Lung microvascular endothelial cell (primary cell): ENCODE measurements at places on chromosomes 7 and 10. TPM values are rescaled to one million over a fixed set of nuclear protein-coding genes. Genes with fewer than 3 reads are reported as not detected.

DNA sequence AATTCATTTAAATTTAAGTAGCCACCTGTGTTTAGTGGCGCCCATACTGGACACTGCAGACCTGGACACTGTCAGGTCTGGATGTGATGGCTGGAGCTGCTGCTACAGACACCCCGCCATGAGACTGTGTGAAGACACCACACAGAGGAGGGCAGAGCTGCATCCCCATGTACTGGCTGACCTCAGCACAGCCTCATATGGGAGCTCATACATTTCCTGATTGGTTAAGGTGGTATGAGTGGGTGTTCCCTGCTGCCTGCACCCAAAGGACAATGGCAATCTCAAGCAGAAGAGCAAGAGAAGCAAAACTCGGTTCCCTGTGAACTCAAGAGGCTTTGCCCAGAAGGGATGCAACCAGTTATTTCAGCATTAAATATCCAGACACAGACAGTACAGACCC lies 60.0 kb downstream of the DLG5 start:
- no peak for DNase-seq

DNA sequence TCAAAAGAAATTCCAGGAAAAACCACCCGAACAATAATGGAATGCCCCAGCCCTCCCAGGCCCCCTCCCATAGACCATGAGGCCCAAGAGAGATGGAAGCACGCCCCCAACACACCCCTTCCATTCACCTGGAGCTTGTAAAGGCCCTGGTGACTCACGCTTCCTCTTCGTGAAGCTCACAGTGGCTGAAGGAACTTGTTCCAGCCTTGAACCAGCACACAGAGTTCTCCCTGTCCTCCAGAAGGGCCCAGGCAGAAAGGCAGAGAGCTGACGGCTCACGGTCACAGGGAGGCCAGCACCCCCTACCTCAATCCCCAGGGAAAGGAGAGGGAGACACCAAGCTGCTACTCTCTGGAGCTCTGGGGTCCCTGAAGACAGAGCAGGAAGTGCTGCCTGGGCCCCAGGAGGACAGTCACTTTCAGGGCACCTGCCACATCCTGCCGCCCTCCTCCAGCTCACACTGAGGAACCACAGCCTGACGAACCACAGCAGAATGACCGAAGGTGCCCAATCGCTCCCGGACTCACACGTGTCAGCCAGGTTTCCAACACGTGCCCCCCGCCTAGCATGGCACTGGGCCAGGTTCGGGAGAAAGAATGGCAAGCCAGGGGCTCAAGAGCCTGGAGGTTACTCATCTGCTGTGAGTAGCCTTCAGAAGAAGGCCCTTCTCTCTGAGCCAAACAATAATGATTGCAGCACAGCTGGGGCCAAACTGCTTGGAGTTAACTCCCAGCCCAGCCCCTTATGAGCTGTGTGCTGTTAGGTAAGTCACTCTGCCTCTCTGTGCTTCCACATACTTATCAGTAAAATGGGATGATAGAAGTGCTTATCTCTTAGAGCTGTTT lies 52.8 kb downstream of the DLG5 start:
- peak; percentile 67 for DNase-seq

DNA sequence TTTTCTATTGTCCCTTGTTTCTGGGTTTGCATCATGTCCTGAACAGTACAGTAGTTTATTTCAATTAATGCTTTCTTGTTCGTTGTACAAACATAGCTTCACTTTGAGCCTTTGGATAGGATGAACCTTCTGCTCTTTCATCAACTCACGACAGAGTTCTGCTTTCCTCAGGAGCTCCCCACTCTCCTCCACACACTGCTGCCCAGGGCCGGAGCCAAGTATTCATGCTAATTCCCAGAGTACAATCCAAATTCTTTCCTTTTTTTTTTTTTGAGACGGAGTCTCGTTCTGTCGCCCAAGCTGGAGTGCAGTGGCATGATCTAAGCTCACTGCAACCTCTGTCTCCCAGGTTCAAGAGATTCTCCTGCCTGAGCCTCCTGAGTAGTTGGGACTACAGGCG lies 7.5 kb upstream of the NUP205 start:
- no peak for DNase-seq

DNA sequence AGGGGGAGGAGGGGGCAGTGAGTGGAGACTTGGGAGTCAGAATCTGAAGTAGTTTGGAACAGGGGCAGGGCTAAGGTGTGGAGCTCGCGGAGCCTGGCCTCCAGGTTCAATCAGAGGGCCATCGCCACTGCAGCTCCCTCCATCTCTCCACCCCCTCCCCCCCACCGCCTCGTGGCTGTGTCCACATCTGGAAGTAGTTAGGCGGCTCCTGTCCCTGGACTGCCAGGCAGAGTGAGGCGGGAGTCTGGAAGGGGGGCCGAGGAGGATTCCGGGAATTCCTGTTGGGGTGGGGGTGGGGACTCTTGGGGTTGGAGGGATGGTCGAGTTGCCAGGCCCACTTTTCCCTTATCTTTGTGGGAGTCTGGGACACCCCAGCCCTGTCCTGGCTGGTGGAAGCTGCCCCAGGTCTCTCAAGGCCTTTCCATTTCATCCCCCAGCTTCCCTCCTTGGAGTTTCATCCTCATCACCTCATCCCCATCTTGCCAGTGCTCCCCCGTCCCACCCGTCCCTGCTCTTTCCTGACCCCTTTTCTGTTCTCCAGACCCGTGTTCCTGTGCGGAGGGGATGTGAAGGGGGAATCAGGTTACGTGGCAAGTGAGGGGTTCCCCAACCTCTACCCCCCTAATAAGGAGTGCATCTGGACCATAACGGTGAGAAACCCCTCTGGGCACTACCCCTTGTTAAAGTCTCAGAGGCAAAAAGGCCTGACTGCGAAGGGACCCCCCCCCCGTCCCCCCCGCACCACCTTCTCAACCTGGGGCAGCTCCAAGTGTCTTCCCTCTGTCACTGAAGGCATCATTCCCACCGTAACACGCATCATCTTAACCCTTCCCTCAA lies 944 bp downstream of the PCOLCE start:
- no peak for DNase-seq

GRCh38 chr7:127995881-127996215 lies 35.4 kb downstream of the LRRC4 start:
- no peak for DNase-seq

DNA sequence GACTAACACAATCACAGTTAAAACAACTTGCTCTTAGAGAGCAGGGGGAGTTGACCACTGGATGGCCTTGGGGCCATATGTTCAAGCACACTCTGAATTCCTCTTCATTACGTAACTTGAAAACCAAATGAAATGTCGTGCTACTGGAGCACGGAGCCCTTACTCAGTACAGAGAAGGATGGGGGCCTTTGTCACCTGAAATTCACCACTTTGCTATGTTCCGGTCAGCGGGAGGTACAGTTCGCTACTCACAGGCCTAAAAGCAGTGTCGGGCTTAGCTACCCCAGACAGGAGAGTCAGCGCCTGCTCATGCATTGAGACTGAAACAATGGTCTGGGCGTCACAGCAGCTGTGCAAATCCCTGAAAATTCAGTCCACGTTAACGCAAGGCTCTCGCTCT lies 39.6 kb downstream of the GLI3 start:
- no peak for DNase-seq

DNA sequence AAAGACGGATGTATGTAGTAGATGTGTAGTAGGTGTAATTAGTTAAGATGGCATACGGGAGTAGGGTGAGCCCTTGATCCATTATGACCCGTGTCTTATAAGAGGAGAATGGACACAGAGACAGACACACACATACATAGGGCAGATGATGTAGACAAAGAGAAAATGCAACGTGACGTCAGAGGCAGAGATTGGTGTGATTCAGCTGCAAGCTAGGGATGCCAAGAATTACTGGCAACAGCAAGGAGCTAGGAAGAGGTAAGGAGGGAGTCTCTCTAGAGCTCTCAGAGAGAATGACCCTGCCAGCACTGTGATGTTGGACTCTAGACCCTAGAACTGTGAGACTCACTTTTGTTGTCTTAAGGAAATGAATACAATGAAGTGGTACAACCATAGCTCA lies 247.0 kb upstream of the HABP2 start:
- no peak for DNase-seq

DNA sequence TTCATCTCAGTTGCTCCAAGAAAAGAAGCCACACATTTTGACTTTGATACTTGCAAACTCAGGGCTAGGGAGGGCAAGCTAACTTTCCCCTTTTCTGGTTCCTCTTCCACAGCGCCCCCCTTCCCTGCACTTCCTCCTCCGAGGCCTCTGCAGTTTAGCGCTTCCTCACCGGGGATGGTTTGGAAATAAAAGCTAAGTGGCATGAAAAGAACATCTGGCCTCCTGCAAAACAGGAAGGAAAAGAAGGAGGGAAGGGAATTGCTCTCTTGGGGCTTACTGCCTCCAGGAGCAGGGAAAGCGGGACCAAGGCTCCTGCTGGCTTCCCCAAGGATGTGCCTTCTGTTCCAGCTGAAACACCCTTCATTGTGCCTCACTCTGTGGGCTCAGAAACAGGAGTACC lies 42.3 kb downstream of the PRKCQ start:
- no peak for DNase-seq

- DNase-seq = no peak
These were observed 4.6 kb downstream of the ZNF680 start for GRCh38 chr7:64558323-64558705.

DNA sequence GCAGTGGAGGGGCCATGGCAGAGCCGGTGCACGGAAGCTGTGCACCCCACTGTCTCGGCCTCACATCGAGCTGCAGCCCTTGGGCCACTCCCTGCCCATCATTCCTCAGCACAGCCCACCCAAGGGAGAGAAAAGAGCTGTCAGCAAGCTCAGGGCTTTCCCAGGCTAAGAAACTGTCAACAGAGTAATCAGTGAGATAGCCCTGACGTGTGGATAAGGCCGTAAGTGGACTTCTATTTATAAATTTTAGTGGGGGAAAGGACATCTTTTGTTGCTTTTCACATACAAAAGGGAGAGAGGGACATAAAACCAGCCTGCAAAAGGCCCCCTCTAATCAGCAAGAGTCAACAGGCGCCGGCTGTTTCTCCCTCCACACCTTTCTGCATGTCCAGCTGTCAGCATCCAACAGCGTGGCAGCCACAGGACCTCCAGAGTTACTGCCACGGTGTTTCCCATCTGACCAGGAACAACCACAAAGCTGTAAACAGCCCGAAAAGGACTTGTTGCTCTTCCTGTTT lies 56.8 kb upstream of the DDC start:
- DNase-seq = no peak

DNA sequence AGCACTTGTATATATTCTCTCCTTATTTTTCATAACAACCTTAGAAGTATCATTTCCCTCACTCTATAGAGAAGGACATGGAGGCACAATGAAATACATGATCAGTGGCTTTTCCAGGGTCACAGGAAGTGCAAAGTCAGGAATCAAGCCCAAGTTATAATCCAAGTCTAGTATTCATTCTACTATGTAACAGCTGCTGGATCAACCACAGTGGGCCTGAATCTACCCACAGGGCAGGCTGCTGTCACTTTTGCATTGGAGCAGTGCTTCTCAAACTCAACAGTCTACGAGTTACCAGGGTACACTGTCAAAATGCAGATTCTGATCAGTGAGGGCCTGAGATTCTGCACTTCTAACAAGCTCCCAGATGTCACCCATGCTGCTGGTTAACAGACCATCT lies 18.3 kb downstream of the ZDHHC16 start:
- DNase-seq = no peak

DNA sequence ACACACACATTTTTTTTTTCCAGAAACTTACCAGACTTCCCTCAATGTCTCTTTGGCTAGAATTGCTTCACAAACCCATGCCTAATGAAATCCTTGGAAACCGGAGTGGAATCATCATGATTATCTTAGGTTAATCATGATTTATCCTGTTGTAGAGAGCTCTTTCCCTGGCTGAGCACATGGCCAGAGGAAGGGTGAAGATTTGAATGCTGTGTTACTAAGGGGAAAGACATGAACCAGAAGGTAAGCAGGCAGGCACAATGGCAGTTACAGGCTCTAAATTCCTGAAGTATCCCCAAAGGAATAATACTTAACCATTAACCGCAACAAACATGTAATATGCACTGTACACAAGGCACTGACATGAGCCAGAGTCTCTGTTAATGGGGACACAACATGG lies 4.1 kb upstream of the RNF148 start:
- DNase-seq = no peak

DNA sequence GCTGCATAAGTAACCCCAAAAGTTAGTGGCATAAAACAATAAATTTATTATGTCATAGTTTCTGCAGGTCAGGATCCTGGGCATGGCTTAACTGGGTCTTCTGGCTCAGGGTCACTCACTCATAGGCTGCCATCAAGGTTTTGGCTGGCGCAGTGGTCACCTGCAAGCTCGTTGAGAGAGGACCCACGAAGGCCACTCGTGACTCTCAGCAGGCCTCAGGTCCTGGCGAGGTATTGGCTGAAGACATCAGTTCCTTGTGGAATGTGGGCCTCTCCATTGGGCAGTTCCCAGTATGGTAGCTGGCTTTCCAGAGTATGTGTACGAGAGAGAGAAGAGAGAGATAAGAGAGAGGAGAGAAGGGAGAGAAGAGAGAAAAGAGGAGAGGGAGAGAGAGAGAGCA lies 138.3 kb upstream of the KLF14 start:
- no peak for DNase-seq

GRCh38 chr7:72183835-72184234 lies 228.3 kb downstream of the CALN1 start:
- DNase-seq = peak; percentile 26

DNA sequence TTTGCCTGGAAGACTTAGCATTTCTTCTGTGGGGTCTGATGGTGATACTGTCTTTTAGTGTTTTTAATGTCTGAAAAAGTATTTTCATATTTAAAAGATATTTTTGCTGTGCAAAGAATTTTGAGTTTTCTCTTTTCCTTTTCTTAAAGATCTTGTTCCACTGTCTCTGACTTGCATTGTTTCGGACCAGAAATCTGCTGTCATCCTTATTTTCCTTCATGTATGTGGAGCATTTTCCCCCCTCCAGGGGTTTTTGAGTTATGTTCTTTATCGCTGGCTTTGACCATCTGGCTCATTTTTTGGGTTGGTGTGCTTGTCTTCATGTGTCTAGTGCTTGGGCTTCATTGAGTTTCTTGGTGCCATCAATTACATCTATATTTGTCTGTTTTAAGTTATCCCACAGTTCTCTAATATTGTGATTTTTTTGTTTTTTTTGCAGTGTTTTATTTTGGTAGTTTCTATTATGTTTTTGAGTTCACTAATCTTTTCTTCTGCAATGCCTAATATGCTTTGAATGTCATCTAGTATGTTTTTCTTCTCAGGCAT lies 119.9 kb downstream of the MGMT start:
- DNase-seq = no peak

- no peak for DNase-seq
These were observed 197.3 kb downstream of the PCLO start for GRCh38 chr7:82965088-82966036.

- no peak for DNase-seq
These were observed 58.4 kb upstream of the SPOCK2 start for GRCh38 chr10:72146559-72147323.

The TAS2R41 gene
- total RNA-seq = not detected in 2 replicates

The ENKUR gene
- 0.20 and 0.44 TPM in 2 replicates for total RNA-seq

The ORC5 gene
- total RNA-seq = 13.9 and 19.8 TPM in 2 replicates

The HOXA5 gene
- 5.8 and 7.0 TPM in 2 replicates for total RNA-seq

The C10orf105 gene
- not detected in 2 replicates for total RNA-seq

The PDZD8 gene
- 8.3 and 13.1 TPM in 2 replicates for total RNA-seq

The TEX36 gene
- not detected in 2 replicates for total RNA-seq

The OPN4 gene
- not detected in 2 replicates for total RNA-seq

The MGAM2 gene
- total RNA-seq = not detected in 2 replicates

The INHBA gene
- total RNA-seq = 0.40 and 1.5 TPM in 2 replicates

The CNTNAP2 gene
- under 0.01 TPM in 1 of 2 replicates, not detected in the other for total RNA-seq

The ZNF273 gene
- 4.1 and 13.7 TPM in 2 replicates for total RNA-seq

The KLHL7 gene
- total RNA-seq = 13.3 and 17.4 TPM in 2 replicates

The DDC gene
- not detected in 2 replicates for total RNA-seq

The SLC26A3 gene
- not detected in 2 replicates for total RNA-seq

The OR2A1 gene
- total RNA-seq = not detected in 2 replicates

The TWIST1 gene
- 0.44 TPM in 1 of 2 replicates, not detected in the other for total RNA-seq

The IRF5 gene
- under 0.01 TPM in 1 of 2 replicates, not detected in the other for total RNA-seq
